Stimulated activated CD4-positive, alpha-beta T cell treated with anti-CD3 and anti-CD28 coated beads, Interleukin-4, amount 100 ng/mL, for 1 hour (primary cell): ENCODE measurements at places on chromosomes 7 and 10.

GRCh38 chr10:15684768-15685167 is 35.0 kb downstream of the ITGA8 start:
- no peak for DNase-seq

GRCh38 chr10:119270762-119271366 is 63.5 kb downstream of the GRK5 start:
- peak; percentile 46 for DNase-seq

GRCh38 chr7:120825576-120825975 is 32.4 kb downstream of the TSPAN12 start:
- no peak for DNase-seq

DNA sequence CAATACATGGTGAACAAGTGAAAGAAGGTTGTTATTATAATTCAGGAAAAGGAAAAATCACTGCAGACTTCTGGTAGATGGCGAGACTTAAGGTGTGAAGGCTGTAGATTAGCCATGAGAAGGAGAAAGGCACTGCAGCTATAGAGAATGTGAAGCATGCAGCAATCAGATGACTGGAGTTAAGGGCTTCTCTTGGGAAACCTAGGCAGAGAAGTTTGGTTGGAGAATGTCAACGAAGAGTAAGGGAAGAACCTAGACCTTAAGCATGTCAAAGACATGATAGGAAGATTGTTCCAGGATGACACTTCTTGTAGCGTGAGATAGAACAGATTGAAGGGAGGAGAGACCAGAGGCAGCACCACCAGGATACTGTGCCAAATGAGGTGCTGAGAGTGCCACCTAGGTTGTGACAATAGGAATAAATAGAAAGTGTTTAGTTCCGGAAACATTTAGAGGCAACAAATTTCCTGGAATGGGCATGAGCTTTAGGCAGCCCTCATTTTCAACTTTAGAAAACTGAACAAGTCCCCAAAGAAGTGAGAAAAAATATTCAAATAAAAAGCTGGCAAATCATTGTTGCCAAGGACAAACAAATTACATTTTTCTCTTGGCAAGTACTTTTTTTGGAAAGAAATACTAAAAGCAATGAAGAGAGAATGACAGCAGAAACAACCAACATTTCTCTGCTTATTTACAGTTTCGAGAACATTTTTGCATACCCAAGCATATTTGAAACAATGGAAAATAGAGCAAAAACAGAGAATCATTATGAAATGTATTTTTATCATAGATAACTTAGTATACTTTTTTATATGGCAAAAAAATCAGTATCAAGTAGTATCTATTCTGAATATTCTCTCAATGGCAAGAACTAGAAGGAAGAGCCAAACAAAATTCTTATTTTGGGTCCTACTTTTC is 4.9 kb downstream of the LRRC17 start:
- DNase-seq: no peak

GRCh38 chr10:103919648-103920025 is 1.7 kb upstream of the STN1 start:
- DNase-seq: no peak

GRCh38 chr7:22296916-22297315 is 60.0 kb downstream of the RAPGEF5 start:
- DNase-seq: no peak

DNA sequence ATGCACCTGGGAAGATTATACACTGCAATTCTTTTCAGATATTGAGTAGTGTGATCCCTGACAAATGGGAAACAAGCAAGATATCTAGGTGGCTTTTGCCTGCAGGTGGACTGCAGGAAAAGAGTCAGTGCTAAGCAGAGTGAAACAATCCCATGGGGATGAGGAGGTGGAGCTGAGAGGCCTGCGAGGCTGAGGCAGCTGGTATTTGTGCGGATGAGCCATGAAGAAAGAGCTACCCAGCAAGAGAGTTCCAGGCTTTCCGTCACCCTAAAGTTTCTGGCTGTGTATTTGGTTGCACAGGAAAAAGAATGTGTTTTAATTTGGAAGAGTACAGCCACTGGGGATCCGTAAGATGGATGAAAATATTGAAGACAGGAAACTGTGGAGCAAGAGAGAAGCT is 714.1 kb upstream of the COBL start:
- no peak for DNase-seq

DNA sequence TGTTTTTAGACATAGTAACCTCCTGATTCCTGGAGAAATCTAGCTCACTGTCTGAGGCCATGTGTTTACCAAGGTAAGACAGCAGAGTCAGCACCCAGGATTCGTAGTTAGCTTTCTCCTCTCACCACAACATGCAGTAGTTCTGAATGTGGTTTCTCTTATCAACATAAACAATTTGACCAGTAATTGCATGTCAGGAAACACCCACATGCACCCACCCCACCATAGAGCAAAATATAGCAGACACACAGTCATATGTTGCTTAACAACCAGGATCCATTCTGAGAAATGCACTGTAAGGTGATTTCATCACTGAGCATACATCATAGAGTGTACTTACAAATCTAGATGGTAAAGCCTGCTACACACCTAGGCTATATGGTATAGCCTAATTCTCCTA is 1004.0 kb downstream of the ANKRD7 start:
- no peak for DNase-seq

GRCh38 chr7:16421333-16422102 is at the start of gene CRPPA:
Gene CRPPA, minus strand, starts transcription at chr7:16421538. Its CDS starts 216 bp downstream, at chr7:16421322.
- peak; percentile 48 for DNase-seq

DNA sequence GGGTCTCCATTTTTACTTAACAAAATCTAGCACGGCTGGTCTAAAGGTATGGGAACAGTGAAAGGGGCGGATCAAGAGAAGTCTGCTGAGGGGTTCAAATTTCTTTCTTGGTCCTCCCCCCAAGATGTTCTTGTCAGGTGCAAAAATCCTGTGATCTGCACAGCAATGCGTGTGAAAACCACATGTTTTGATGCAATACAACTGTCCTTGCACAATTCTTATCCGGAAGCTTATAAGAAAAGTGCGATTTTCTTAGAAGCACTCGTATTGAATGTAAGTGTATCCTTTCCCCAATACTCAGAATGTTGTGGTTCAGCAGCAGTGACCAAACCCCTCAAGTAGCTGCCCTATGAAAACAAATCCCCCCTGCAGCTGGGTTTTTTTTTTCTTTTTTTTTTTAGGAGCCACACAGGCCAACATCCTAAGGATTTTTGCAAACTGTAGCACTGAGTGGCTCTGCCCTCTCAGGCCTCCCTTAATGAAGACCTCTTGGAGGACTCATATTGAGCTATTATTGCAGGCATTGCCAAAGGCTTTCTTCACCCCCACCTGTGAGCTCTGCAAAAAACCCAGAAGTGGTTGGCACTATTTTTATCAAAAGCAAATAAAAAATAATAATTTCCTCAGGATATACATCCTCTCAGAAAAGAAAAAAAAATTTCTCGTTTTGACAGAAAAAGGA is 151.9 kb upstream of the ITGB1 start:
- no peak for DNase-seq

GRCh38 chr7:155834486-155835048 is 22.3 kb upstream of the SHH start:
- no peak for DNase-seq

DNA sequence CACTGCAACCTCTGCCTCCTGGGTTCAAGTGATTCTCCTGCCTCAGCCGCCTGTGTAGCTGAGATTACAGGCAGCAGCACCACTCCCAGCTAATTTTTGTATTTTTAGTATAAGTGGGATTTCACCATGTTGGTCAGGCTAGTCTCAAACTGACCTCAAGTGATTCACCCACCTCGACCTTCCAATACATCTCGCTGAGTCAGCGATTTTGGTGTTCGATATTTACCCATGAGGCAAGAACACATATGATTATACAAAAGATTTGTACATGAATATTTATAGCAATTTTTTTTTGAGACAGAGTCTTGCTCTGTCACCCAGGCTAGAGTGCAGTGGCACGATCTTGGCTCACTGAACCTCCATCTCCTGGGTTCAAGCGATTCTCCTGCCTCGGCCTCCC is 19.8 kb downstream of the PNLIP start:
- DNase-seq: no peak

GRCh38 chr7:135248546-135248945 is 14.9 kb downstream of the STRA8 start:
- DNase-seq: no peak

GRCh38 chr10:72375585-72375984 is 20.9 kb upstream of the DNAJB12 start:
- no peak for DNase-seq

DNA sequence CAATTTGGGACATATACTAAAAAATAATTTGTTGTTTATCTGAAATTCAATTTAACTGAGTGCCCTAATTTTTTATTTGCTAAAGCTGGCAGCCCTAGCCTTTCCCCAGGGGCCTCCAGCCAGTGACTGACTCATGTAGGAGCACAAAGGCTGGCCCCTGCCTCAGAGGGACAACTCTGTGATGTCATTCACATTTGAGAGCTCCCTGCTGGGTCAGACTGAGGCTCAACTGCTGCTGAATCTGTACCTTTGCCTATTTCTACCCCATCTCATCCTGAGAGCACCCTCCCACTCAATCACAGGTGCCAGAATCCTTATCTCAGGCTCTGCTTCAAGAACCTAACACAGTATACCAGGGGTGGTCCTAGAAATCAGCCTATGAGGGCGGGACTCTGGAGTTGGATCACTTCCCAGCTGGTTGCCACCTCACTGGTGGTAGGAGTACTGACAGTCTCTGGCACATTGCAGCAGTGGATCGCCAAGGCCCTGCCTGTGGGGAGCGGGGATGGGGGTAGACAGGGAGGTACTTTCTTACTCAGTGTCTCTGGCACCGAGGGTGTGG is 11.6 kb downstream of the GCK start:
- DNase-seq: no peak

GRCh38 chr10:58971796-58972491 is 204.5 kb upstream of the PHYHIPL start:
- no peak for DNase-seq
